AG08396 (cell line): ENCODE measurements at places on chromosomes 7 and 10.

- peak; percentile 35 for DNase-seq
Measured at GRCh38 chr7:99563650-99564049, 5.2 kb downstream of the ZNF655 start.

- no peak for DNase-seq
Measured at GRCh38 chr10:93589648-93590562, 11.1 kb downstream of the RBP4 start.

- no peak for DNase-seq
Measured at GRCh38 chr10:101710059-101710695, 15.2 kb upstream of the FBXW4 start.

DNA sequence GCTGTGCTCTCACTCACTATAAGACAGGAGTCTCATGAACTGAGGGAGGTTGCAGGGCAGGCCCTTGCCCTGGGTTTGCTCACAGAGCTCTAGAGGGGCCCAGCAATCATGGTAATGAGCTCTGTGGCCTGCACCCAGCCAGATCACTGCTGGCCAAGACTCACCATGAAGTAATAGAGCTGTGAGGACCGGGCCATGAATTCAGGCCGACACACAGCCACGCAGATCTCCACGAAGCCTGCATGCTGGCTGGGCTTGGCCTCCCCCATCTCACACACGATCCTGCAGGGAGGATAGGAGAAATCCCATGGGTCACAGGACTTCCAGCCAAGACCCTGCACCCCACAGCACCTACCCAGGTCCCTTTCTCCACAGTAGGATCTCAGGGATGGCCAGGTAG lies 382.4 kb downstream of the PLXNA4 start:
- DNase-seq, result no peak

DNA sequence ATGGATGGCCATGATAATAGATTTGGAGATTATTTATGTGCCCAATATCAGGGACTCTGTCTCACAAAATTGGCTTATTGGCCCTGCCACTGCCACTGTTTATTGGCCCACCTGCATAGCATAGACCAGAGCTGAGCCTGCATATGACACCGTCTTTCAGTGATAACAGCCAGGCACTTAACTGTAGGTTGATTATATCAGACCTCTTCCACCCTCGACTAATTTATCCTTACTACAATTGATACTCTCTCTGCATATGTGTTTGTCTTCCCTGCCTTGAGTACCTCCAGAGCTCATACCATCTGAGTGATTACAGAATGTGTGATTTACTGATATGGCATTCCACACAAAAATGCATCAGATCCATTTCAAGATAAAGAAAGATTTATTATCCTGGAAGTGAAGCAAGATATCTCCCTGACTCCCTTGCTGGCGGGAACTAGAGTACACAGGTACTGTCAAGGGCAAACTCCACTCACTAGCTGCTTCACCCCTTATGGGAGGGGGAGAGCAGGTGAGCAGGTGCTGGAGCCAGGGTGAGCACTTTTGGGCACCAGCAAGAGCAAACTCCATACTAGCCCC lies 13.1 kb upstream of the SAMD9L start:
- DNase-seq, result no peak
